ENCODE measurements at places on chromosomes 1 and 21. TPM values are rescaled to one million over a fixed set of nuclear protein-coding genes. Genes with fewer than 3 reads are reported as not detected.

DNA sequence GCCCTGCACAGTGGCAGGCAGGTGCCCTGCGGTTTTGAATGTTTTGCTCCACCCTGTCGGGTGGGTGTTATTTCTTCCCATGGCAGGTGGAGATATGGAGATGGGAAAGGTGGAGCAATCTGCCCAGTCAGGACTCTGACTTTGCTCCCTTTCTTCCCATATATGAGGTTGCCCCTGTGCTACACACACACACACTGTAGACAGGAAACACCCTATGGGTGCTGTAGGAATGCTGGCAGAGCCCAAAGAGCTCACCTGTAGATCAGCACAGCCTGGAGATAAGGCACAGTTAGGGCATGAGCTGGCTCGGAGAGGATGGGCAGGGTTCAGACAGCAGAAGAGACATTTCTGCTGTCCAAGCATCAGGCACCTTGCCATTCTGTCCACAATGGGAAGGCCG is 246.0 kb upstream of the AJAP1 start:
- no peak for DNase-seq

DNA sequence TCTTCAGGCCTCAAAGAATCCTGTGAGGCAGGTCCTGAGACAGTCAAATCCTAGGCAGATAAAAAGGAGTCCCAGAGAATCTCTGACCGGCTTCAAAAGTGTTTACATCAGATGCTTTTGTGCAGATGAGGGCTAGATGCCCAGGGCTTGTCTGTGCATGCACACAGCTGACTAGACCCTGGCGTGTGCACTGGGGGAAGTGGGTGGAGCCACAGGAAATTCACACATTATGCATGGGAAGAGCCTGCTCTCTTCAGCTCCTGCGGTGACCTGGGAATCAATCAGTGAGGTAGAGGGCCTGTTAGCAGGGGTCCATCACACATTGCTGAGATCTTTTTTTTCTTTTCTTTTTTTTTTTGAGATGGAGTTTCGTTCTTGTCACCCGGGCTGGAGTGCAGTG is 36.6 kb upstream of the NHLH2 start:
- no peak for DNase-seq

GRCh38 chr1:12420171-12420570 is 190.3 kb downstream of the VPS13D start:
- DNase-seq: no peak

GRCh38 chr1:229970714-229971113 is 96.3 kb upstream of the GALNT2 start:
- no peak for DNase-seq

The CPLANE2 gene
- 1.4 TPM for total RNA-seq

DNA sequence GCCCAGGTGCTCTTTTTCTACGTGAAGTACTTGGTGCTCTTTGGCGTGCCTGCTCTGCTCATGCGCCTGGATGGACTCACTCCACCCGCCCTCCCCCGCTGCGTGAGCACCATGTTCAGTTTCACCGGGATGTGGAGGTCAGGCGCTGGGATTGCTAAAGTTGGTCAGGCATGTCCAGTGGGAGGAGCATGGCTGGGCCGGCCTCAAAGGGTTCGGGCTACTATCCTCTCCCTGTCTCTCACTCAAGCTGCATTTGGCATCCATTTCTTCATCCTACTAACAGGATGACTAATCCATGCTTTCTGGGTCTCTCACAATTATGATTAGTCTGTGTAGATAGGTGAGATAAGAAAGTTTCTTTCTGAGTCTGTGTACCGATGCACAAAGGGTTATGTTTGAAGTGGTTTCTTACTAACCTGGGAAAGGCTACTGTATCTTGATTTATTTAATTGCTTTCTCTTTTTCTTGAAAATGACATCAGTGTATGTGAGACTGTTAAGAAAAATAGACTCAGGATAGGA is 135.9 kb downstream of the HHAT start:
- DNase-seq: no peak

The TMEM54 gene
- total RNA-seq: 1.9 TPM

GRCh38 chr1:118101515-118101844 is 83.5 kb downstream of the SPAG17 start:
- DNase-seq: no peak

GRCh38 chr1:165753934-165754333 is 14.7 kb downstream of the TMCO1 start:
- DNase-seq: no peak

GRCh38 chr1:235093013-235093695 is 35.5 kb downstream of the TOMM20 start:
- DNase-seq: no peak

DNA sequence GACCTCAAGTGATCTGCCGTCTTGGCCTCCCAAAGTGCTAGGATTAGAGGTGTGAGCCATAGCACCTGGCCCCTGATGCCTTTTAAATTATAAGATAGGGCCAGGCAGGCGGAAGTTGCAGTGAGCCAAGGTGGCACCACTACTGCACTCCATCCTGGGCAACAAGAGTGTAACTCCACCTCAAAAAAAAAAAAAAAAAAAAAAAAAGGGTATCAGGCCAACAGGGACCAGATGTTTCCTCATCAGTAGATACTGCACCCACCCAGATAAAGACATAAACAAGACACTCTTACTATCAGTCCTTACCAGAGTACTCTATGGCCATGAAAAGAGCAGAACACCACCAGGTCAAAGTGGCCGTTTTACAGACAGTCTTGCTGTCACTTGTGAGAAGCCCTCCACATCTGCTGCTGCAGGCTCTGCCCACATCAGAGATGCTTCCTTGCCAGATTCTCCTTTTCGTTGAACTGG is 3.3 kb downstream of the C21orf58 start:
- no peak for DNase-seq

DNA sequence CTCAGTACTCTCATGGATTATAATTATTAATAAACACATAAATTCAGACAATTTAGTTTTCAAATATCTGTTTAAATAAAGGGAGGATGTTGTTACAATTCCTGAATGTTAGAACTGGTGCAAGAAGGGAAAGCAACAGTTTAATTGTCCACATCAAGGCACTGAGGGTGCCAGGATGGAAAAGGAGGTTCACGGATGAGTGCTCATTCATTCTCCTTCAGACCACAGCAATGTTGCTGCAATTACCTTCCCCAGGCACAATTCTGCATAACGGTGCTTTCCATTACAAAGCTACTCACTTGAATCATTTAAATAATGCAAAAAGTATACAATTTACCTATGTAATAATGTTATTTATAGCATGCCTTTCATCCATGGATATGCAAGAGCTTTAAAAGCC is 52.3 kb upstream of the COG2 start:
- DNase-seq: no peak

The MFAP2 gene
- total RNA-seq: not detected

The PCSK9 gene
- total RNA-seq: not detected

DNA sequence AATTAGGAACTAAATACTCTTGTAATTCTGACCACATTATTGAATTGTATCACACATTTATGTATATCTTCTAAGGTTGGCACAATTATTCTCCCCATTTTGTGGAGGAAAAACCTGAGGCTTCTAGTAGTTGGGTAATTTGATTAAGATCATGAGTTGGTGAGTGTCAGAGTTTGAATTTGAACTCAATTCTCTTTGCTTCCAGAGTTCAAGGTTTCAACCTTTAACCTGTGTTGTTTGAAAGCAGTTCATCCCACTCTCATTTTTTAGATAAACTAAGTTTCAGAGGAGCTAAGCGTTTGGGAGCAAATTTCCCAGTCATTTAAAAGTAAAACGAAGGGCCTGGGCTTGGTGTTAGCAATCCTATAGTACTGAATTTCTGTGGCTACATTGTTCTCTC is 293.4 kb downstream of the ADGRL2 start:
- no peak for DNase-seq

- DNase-seq: no peak
These were observed 144.5 kb downstream of the NAV1 start for GRCh38 chr1:201683397-201683796.

The ARHGEF16 gene
- not detected for total RNA-seq

The OPTC gene
- total RNA-seq: not detected

- DNase-seq: no peak
These were observed 33.8 kb downstream of the NECAP2 start for GRCh38 chr1:16474166-16474800.

The BSND gene
- total RNA-seq: not detected

The SMPDL3B gene
- total RNA-seq: 0.27 TPM

DNA sequence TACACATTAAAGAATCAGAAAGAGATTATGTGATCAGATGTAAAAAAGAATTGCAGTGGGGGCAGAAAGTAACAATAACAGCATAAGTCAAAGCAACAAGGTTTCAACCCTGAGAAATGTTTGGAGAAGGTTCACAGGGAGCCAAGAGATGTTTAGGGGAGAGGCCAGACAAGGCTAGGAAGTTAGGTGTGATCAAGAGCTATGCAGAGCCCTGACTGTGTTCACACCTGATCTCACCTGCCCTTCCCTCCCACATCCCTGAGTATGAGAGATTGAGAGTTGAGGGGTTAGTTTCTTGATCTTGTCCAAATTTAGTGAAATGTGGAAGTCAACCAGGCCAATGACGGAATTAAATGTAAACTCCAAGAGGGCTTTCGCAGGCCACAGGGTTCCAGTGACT is 10.2 kb downstream of the PTPN14 start:
- DNase-seq: no peak

The GJB5 gene
- total RNA-seq: not detected

The SERPINC1 gene
- total RNA-seq: not detected

The GBP1 gene
- 69.6 TPM for total RNA-seq

DNA sequence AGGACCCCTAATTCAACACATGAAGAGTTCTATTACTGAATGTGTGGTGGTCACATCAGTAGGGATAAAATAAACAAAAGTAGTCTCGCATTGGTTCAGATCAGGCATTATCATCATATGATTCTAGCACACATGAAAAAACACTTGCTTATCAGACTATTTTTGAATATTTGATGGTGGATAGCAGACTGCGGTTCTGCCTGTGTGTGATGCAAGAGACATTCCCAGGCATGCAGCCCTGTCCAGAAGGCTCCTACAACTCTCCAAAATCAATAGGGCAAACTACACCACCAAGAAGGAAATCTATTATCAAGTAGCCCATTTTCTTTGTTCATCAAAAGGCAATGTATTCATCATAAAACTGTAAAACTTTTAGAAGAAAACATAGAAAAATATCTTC is 304.7 kb downstream of the DUSP10 start:
- DNase-seq: no peak

GRCh38 chr1:205044741-205045140 is 1.7 kb downstream of the CNTN2 start:
- DNase-seq: no peak

The KRTAP10-3 gene
- not detected for total RNA-seq

The LAD1 gene
- total RNA-seq: not detected

GRCh38 chr21:23541571-23541970 is 2065.7 kb downstream of the MRPL39 start:
- DNase-seq: no peak
